GM12878 (cell line): ENCODE measurements at places on chromosomes 6 and 20. TPM values are rescaled to one million over a fixed set of nuclear protein-coding genes. Genes with fewer than 3 reads are reported as not detected.

DNA sequence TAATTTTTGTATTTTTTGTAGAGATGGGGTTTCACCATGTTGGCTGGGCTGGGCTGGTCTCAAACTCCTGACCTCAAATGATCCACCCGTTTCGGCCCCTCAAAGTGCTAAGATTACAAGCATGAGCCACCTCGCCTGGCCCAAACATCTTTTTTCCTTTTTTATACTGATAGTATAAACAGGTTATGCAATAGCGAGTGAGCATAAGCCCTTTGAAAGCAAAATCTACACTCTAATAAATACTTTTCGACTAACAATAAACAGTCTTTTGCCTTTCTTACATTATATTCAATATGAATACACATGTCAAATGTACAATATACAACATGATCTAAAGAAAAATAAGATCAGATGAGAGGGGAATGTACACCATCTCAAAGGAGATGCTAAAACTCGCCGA lies 38.7 kb downstream of the KIF13A start:
- H3K27me3 ChIP-seq = no peaks in the 10 kb centered on the region
- DNase-seq = no peak
- no peaks in the 10 kb centered on the region for H3K4me1 ChIP-seq
- H3K36me3 ChIP-seq = no peaks in the 10 kb centered on the region
- H3K27ac ChIP-seq = no peak overlapping the region

DNA sequence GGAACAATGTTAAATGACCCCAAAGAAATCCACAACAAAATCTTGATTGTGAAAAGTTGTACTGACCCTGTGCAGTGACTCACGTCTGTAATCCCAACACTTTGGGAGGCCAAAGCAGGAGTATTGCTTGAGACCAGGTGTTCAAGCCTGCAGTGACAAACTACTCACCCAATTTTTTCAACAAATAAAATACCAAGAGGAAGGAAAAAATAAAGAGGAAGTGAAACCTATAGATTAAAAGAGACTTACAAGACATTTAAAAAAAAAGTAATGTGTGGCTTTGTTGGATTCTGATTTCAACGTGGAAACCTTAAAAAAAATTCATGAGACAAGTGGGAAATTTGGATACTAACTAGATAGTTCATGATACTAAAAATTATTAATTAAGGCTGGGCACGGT lies 31.9 kb downstream of the GINS1 start:
- no peak for DNase-seq
- peaks cover 7% of the 10 kb centered on the region for H3K4me1 ChIP-seq
- H3K27me3 ChIP-seq = no peaks in the 10 kb centered on the region
- no peak overlapping the region for H3K4me3 ChIP-seq

DNA sequence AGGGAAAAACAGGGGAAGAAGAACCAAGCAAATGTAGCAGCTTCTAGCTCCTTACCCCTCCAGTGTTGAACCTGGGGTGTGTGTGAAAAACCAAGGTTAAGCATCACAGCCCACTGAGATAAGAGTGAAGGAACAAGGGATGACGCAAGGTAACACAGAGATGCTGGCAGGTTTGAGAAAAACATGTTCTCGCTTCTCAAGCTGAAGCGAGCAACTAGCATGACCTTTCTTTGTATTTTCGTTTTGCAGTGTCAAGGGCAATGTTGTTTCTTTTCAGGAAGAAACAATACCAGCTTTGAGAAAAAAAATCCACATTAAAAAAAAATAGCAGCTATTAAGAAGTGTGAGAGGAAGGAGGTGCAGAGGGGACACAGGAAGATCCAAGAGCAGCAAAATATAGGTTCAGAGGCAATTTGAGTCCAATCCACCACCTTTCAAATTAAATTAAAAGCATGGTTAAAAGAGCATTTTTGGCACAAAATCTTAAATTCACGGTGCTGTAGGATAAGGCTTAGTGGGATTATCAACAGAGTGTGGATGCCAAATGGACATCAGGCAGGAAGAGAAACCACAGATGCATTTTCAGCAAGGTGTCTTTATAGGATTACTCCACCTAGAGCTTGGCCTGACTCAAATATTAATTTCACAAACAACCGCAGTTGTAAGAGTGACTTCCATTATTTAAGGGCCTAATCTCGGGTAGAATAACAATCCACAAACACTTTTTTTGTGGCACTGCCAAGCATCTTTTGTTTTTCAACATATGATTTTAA lies 70.9 kb downstream of the SYNE1 start:
- no peak overlapping the region for H3K4me3 ChIP-seq
- H3K4me1 ChIP-seq = no peaks in the 10 kb centered on the region
- H3K27ac ChIP-seq = no peak overlapping the region
- no peak for DNase-seq
- no peaks in the 10 kb centered on the region for H3K36me3 ChIP-seq

DNA sequence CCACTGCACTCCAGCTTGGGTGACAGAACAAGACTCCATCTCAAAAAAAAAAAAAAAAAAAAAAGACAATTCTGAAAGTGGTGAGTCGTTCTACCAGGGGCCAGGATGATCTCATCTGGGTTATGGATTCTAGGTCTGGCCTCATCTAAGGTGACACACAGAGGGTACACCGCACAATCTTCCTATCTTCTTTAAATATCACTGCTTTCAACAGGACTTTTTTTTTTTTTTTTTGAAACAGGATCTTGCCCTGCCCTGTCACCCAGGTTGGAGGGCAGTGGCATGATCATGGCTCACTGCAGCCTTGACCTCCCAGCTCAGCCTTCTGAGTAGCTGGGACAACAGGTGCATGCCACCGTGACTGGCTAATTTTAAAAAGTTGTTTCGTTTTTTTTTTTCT lies 67.7 kb downstream of the SLC16A10 start:
- H3K4me1 ChIP-seq = peaks cover 5% of the 10 kb centered on the region
- no peak overlapping the region for H3K27ac ChIP-seq
- no peaks in the 10 kb centered on the region for H3K27me3 ChIP-seq
- H3K4me3 ChIP-seq = no peak overlapping the region
- no peaks in the 10 kb centered on the region for H3K36me3 ChIP-seq
- DNase-seq = no peak

DNA sequence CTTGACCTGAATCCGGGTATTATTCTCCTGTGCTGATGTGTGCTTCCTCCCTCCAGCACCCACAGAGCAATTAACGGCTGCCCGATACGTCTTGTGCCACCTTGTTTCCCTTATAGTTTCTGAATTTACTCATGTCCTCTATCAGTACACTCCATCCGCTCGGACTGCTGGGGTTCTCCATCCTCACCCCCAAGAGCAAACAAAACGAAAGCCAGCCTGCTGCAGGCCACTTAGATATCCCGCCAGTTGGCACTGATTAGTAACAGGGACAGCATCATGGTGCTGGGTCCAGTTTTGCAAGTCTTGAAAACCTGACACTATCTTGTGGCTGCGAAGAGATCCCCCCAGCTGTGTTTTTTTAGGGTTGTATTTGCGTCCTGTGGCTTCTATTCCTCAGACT lies 71.8 kb downstream of the SSR1 start:
- H3K27me3 ChIP-seq = no peaks in the 10 kb centered on the region

GRCh38 chr6:52509281-52510212 lies 67.3 kb downstream of the TRAM2 start:
- no peak for DNase-seq
- H3K4me1 ChIP-seq = no peaks in the 10 kb centered on the region; the same call in 1 of the 2 replicates
- no peak overlapping the region for H3K27ac ChIP-seq
- no peaks in the 10 kb centered on the region for H3K27me3 ChIP-seq
- peaks cover 9% of the 10 kb centered on the region for H3K36me3 ChIP-seq
- H3K4me3 ChIP-seq = no peak overlapping the region

DNA sequence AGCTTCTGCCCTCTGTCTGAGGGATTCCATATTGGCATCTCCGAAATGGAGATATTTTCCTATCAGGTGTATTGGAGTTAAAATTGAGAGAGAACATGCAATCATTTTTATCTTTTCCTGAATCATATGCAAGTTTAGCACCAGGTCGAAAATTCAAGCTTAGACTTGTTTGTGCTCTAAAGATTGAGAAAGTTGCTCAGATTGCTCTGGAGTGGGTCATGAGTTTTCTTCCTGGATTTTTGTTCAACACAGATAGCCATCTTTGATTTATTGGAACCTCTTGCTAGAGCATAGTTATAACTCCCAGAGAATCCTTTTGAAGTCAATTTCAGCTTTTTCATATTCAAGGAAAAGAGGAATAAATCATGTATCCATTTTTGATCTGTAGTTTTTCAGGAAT lies 373.5 kb upstream of the FLRT3 start:
- no peak overlapping the region for H3K4me3 ChIP-seq
- no peak for DNase-seq
- H3K4me1 ChIP-seq = no peaks in the 10 kb centered on the region
- H3K36me3 ChIP-seq = no peaks in the 10 kb centered on the region

- no peaks in the 10 kb centered on the region for H3K27me3 ChIP-seq
- H3K36me3 ChIP-seq = no peaks in the 10 kb centered on the region
- no peak for DNase-seq
- H3K4me3 ChIP-seq = no peak overlapping the region
Observed at GRCh38 chr6:93293460-93293859, 125.9 kb downstream of the EPHA7 start.

GRCh38 chr6:137076277-137077068 lies 31.7 kb upstream of the IL20RA start:
- H3K4me1 ChIP-seq = peaks cover 7% of the 10 kb centered on the region
- DNase-seq = no peak

BPIFA1 gene
- total RNA-seq = not detected in 2 replicates

WASF1 gene
- total RNA-seq = 5.5 and 7.7 TPM in 2 replicates

GTSF1L gene
- total RNA-seq = 0.97 and 0.98 TPM in 2 replicates

MUCL3 gene
- total RNA-seq = 0.28 and 0.48 TPM in 2 replicates
